ENCODE measurements at places on chromosomes 2 and 18. TPM values are rescaled to one million over a fixed set of nuclear protein-coding genes. Genes with fewer than 3 reads are reported as not detected.

The NEUROD1 gene
- not detected for polyA plus RNA-seq

DNA sequence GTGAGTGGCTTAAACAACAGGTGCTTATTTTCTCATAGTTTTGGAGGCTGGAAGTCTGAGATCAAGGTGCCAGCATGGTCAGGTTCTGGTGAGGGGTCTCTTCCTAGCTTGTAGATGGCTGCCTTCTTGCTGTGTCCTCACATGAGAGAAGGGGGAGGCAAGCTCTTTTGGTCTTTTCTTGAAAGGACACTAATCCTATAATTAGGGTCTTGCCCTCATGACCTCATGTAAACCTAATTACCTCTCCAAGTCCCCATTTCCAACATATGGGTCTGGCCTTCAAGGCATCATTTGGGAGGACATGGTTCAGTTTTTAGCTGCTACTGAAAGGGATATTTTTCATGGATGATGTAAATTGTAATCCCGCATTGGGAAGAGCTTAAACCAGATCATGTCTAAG is 18.0 kb downstream of the RBM44 start:
- no peak for DNase-seq

- no peak for DNase-seq
Measured at GRCh38 chr2:98212092-98213000, 125.4 kb downstream of the VWA3B start.

GRCh38 chr2:200742426-200742825 is 69.3 kb upstream of the BZW1 start:
- peak; percentile 81 for DNase-seq

GRCh38 chr2:144489315-144489916 is 30.5 kb downstream of the ZEB2 start:
- DNase-seq = no peak

- no peak for DNase-seq
Measured at GRCh38 chr18:49052891-49053644, 102.3 kb upstream of the SMAD7 start.

GRCh38 chr18:37124516-37124915 is 295.6 kb downstream of the KIAA1328 start:
- no peak for DNase-seq

GRCh38 chr2:207502577-207503198 is 27.1 kb upstream of the CREB1 start:
- DNase-seq = no peak

DNA sequence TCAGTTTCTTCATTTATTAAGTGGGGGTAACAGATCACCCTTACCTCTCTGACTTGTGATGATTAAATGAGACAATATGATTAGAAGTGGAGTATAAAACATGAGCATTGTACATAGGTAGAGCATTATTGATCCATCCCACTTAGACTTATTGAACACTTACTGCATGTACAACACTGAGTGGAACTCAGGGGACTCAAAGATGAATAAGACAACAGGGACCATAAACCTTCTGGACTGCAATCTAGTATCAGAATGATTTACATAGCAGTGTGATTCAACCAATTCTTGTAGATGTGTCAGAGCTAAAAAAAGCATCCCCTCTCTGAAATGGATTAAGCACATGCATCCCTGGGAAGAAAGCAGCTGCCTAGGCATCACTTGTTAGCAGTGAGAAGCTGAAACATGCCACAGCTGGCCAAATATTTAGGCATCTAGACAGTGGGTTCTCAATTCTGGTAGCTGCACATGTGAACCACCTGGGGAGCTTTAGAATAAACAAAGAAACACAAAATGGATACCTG is 111.5 kb downstream of the CYRIA start:
- no peak for DNase-seq

GRCh38 chr18:77054288-77054605 is 78.3 kb downstream of the MBP start:
- DNase-seq = no peak

DNA sequence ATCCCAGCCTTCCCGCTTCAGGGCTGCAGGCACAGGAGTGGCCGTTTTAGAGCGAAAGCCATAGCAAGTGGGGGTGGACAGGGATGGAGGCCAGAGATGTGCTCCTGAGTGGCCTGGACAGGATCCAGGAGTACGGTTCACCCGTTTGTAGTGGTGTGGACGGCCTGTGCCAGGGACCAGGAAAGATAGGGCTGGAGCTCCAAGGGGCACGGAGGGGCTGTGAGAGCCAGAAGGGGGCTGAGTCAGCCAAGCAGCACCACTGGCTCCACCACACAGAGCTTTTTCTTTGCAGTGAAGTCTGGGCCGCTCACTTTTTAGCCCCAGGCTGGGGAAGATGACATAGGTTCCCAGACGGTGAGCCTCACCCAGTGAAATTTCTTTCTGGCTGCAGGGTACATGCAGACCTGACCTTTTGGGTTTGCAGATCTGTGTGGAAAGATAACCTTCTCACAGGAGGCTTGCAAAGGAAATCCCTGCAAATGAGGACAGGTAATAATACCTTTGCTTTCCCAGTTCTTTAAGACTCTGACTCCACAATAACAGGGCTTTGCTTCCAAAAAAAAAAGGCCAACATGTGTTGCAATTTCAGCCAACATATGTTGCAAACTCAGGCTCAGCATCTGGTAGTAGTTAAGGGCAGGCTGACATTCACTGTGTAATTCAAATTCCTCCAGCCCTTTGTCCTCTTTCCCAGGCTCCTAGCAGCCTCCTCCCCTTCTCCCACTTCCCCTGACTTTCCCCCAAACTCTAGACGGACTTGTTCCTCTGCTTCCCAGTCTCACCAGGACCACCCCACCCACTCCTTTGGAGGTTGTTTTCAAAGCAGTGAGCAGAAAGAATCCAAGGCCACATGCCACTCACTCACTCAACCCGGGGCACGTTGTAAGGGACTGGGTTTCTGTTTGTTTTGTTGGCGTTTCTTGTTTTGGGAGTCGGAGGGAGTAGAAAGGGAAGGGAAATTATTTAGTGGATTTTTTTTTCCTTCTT is 20.3 kb upstream of the LAPTM4A start:
- peak; percentile 4 for DNase-seq

GRCh38 chr18:7561909-7562460 is 5.1 kb upstream of the PTPRM start:
- DNase-seq = peak; percentile 71

DNA sequence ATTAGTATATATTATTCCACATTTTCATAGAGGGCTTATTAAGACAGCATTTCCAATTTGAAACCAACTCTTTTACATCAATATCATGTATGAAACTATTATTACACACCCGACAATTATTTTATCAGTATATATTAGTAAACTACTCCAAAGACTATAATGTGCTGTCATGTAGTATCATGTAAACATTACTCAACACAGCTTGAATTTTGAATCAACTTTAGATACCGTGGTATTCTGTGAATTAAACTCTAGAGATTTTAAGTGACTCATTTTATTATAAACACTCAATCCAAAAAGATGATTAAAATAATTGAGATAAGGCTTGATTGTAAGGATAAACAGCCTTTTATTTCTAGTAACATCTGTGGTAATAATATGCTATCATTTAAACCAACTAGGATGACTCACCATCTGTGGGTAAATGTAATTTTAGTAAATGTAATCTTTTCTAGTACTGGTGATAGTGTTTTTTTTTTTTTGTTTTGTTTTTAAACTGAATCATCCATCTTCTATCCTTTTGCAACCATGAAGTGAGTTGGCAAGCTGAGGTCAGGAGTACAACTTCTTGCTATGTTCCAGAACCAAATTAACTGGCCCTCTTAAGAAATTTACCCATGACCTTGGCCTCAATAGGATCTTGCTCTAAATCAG is 144.3 kb upstream of the SMAD7 start:
- peak; percentile 48 for DNase-seq

GRCh38 chr18:58866066-58866772 is 1.5 kb downstream of the ZNF532 start:
- DNase-seq = peak; percentile 75

Measured in endothelial cell of umbilical vein (primary cell).